ENCODE measurements at places on chromosomes 4 and X.

DNA sequence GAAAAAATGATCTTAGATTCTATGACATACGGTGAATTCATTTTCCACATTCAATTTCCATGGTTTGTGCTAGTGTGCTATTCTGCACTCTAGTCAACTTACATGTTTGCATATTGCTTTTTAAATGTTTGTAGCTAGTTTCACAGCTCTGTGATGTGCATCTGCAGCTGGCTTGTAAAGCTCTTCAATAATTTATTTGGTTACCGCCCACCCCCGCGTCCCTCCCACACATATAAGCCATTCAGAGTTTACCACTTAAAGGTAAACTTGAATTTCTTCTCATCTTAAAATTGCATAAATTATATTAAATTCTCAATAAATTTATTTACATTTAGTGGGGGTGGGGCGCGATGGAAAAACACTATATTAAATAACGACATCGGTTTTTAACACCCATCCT is 291 bp upstream of the NBDY start:
- no peak for DNase-seq

GRCh38 chr4:742742-743311 is 37.2 kb downstream of the PCGF3 start:
- DNase-seq: no peak

- DNase-seq: no peak
These were observed at the start of gene PORCN for GRCh38 chrX:48508400-48509244. Gene PORCN, plus strand, starts transcription at chrX:48508992. Its CDS starts 829 bp downstream, at chrX:48509821.

DNA sequence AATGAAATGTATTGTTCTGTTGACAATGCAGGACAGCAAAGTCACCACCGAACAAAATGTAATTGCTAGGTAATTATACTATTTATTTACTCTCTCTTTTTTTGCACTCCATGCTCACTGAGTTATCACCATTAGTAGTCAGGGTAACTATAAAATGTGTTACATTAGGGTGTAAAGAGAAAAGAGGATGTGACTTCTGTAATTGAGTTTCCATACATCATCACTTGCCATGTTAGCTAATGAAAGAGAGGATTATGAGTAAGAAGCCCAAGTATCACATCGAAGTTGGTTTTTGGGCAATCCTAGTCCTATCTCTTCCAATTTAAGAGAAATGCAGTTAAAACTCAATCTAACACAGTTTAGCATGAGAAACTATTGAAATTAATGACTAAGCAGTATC is 7.6 kb downstream of the ZXDA start:
- DNase-seq: no peak

- no peak for DNase-seq
These were observed 480.3 kb upstream of the GRIA3 start for GRCh38 chrX:122703762-122704161.

DNA sequence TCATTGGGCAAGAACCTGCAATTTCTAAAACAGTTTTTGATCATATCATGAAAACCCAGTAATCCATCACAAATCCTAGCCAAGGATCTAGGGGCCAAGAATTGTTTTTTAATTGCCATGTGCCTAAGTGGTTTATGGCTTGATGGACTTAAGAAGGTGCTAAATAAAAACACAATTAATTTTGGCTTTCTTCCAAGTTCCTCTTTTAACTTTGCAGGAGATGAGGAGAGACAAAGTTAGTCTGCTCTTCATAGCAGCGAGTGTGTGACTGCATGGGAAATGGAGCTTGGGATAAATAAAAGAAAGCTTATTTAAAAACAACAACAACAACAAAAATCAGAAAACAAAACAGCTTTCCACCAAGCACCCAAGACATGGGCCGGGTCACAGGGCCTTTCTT is 41.4 kb downstream of the ARHGEF9 start:
- no peak for DNase-seq

DNA sequence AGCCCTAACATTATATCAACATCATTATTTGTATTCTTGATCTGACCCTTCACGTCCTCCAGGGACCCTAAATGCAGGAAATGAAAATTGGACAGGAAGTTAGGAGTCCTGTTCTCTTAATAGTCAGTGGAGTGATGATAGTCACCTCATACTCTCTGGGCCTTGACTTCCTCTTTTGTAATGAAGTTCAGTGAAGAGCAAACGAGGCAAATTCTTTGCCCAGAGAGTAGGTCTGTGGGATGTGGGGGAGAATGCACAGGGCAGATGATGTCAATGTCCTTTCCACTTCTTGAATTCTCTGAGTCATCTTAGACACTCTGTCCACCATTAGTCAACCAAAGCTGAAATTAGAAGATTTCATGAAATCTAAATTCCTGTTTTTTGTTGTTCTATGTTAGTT is 17.1 kb upstream of the GPRIN3 start:
- no peak for DNase-seq

- DNase-seq: no peak
These were observed 12.4 kb downstream of the CASP6 start for GRCh38 chr4:109690690-109691410.

- DNase-seq: no peak
These were observed 15.9 kb upstream of the TLR1 start for GRCh38 chr4:38820329-38821061.

DNA sequence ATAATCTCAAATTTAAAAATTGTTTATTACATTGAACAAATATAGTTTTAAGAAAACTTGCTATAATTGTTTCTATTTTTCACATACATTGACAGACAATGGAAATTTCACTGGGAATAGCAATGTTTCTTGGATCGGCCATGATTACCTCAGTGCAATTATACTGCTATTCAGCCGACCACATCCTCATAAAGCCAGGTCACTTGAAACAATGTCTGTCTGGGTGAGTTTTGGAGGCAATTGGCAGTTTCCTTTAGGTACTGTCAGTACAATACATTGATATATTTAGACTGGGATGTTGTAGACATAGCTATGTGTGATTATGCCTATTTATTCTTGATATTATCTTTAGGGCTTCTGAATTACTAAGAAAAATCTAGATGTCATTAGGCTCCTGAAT is 89.5 kb upstream of the VEGFC start:
- DNase-seq: no peak

DNA sequence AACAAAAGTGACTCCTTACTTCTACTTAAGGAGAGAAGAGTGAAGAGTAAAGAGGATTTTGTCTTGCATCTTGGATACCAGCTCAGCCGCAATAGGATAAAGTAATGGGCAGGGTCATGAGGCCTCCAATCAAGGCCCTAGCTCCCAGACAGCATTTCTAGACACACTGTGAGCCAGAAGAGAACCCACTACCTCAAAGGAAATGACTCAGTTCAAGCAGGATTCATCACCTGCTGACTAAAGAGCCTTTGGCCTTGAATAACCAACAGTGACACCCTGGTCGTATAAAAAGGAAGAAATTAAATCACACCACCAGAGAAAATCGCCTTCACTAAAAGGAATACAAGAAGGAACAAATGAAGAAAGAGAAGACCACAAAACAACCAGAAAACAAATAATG is 416.1 kb downstream of the PCDH18 start:
- no peak for DNase-seq

DNA sequence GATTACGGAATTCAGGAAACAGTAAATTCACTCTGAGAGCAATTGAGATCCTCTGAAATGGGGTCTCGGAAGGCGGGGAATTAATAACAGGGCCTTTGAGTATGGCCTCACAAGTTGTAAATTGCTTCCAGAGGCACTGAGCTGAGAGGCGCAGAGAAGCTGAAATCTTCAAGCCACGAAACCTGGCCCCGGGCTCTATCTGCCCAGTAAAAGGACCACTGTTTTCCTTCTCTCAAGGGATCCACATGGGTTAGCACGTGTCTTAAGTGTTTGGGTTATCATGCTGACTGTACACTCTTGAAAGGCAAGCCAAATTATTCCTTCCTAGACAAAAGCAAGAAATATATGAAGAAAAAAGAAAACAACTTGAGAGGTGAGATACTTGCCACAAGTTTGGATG is 1012.9 kb upstream of the FTHL17 start:
- no peak for DNase-seq

DNA sequence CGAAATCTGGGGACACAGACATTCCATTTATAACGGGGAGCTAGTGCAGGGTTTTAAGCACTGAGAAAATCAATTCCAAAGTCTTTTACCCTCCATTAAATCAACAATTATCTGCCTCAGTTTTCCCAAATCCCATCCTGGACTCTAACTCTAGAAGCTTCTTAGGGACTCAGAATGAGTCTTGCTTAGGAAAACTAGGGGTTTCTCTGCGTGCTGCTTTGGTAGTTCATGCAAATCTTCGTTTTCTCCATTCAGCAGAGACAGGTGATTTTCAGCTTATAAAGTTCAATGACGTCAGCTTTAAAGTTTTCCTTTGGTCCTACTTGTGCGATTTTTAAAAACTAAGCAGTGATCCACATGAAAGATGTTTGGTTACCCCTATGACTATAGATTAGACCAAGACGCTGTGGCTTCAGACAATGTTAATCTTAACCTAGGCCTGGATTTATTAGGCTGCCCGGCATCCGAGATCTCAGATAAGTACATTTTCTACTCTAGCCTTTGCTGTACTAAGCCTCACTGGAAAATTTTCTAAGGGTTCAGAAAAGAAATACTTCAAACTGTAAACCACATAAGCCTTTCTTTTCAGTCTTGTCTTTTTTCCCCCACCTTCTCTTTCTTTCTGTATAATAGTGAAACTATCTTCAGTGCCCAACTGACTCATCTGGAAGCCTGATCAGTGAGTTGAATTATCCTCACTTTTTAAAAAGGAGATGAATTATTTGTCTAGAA is 121.4 kb upstream of the GATB start:
- DNase-seq: no peak

GRCh38 chr4:24392613-24393012 is 191.7 kb downstream of the DHX15 start:
- DNase-seq: no peak

- DNase-seq: no peak
These were observed 15.8 kb upstream of the NPFFR2 start for GRCh38 chr4:72016011-72016410.
